ENCODE measurements at places on chromosomes 16 and 17.

DNA sequence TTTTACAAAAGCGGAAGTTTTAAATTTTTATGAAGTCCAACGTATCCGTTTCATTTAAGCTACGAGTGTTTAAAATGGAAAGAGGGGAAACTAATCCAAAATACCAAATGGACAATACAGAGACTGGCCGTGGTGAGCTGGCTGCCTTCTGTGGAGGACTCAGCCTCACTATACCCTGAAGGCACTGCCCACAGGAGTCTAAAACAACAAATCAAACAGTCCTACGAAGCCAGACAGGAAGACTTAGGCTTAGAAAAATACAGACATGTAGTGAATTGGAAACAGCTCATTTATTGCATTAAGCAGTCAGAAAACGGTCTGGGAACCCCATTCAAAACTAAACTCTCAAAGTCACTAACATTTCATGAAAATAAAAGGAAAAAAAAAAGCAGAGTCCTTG is 75.1 kb downstream of the CYTH1 start:
- DNase-seq: no peak

GRCh38 chr17:44940317-44940716 is 7.3 kb downstream of the KIF18B start:
- DNase-seq: no peak

- DNase-seq: no peak
These were observed 214.0 kb downstream of the CDH11 start for GRCh38 chr16:64907844-64908243.

- no peak for DNase-seq
These were observed 41.1 kb downstream of the TMEM132E start for GRCh38 chr17:34620458-34620857.

DNA sequence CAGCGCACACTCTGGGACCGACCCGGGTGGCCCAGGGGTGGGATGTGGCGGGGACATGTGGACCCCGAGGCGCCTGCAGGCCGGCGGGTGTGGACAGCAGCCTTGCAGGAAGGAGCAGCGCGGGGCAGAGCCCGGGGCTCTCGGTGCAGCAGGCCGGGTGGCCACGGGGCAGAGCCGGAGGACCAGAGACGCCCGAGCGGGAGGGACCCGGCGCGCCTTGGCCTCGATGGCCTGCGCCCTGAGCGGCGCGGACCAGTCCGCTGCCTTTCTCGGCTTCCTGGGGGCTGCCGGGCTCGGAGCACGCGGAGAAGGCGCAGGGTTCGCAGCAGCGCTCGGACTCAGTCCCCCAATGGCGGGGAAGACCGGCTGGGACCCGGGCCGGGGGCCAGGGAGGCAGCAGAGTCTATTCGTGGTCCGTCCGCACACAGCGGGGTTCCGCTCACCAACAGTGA is 43.4 kb downstream of the OSBPL7 start:
- no peak for DNase-seq

DNA sequence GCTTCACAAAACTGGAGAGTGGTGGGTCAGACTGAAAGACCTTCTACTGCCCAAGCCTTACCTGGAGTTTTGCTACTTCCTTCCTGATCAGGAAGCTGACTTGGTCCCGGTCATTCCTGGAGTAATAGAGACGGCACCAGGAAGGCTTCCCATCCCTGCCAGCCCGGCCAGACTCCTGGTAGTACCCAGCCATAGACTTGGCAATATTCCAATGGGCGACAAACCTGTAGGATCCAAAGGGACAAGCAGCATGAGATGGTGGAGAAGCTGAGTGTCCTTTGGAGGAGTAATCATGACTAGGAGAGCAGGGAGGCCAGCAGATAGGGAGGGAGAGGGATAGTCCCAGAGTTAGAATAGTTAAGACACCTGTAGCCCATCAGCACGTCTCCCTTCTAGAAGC is 8.7 kb downstream of the RECQL5 start:
- DNase-seq: no peak

GRCh38 chr17:75824666-75825065 is 19.5 kb downstream of the UNC13D start:
- no peak for DNase-seq

GRCh38 chr17:29111816-29112499 is 68.2 kb downstream of the MYO18A start:
- DNase-seq: peak; percentile 78

DNA sequence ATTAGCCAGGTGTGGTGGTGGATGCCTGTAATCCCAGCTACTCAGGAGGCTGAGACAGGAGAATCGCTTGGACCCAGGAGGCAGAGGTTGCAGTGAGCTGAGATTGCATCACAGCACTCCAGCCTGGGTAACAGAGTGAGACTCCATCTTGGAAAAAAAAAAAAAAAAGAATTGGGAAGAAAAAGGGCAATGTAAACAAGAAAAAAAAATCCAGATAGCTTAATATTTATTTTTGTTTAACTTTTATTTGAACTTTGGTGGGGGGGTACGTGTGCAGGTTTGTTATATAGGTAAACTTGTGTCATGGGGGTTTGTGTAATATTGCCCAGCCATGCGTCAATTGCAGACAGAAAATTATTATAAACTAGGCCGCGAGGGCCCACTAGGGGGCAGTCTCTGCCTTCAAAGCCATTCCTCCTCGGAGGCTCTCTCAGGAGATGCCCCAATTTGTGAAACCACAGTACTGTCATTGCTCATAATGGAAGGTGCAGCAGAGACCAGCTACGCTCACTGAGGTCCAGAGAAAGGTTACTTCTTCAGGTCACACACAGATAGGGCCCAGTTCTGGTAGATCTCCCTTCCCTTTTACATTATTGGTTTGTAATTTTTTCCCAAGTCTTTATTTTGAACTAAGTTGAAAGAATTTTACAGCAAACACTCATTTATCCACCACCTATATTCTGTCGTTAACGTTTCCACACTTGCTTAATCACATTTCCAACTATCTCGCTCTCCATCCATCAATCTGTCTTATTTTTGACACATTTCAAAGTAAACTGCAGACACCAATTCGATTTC is 206.2 kb downstream of the PRKCB start:
- peak; percentile 87 for DNase-seq

DNA sequence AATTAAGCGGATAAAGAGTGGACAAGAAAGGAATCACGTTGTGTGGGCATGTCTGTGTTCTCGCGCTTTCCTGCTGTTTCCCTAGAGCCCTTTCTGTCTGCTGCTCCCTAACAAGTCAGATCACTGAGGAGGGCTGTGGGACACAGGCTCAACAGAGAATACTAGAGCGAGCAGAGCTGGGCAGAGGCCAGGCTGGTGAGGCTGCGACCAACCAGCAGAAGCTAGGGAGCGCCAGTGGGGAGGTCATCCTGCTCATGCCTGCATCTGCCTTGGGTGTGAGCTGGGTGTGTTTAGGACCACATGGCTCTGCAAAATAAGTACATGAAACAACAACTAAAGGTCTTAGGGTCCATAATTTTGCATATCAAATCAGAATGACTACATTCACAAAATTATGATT is 11.5 kb upstream of the FOXJ1 start:
- DNase-seq: no peak

GRCh38 chr17:42288803-42289610 is 709 bp downstream of the STAT5A start:
- DNase-seq: peak; percentile 72

Measured in activated CD8-positive, alpha-beta memory T cell treated with anti-CD3 and anti-CD28 coated beads, Interleukin-2, amount 10 ng/mL, durations not matched to agents 7 days and 5 days (primary cell).